Brain microvascular endothelial cell (primary cell): ENCODE measurements at places on chromosomes 11 and 22.

- DNase-seq = no peak
Measured at GRCh38 chr11:47941907-47942558, 38.3 kb upstream of the PTPRJ start.

DNA sequence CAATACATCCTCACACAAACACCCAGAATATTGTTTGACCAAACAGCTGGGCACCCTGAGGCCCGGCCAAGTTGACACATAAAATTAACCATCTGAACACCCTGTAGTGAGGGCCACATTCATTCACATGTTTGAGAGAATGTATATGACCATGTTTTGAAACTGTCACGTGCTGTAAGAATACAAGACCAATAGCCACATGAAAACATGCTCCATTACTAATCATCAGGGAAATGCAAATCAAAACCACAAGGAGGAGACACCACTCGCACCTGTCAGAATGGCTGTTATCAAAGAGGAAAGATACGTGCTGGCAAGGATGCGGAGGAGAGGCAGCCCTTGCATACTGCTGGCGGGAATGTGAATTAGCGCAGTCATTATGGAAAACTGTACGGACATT is 38.3 kb upstream of the IGSF9B start:
- DNase-seq = no peak

- DNase-seq = no peak
Measured at GRCh38 chr22:49087716-49088601, 739.7 kb downstream of the BRD1 start.

GRCh38 chr11:126165311-126165720 is 46.1 kb downstream of the RPUSD4 start:
- DNase-seq = no peak

DNA sequence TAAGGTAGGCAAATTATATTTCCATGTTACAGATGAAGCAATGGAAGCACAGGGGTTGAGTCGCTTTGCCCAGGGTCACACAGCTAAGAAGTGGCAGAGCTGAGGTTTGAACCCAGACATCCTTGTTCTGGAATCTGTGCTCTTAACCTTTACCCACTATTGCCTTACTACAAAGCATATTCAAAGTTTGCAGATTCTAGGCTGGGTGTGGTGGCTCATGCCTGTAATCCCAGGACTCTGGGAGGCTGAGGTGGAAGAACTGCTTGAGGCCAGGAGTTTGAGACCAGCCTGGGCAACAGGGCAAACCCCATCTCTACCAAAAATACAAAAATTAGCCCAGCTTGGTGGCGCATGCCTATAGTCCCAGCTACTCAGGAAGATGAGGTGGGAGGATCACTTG is 27.8 kb upstream of the TFIP11 start:
- no peak for DNase-seq

- no peak for DNase-seq
Measured at GRCh38 chr11:112277029-112277428, 16.4 kb upstream of the PLET1 start.

GRCh38 chr11:28961726-28962125 is 853.5 kb downstream of the METTL15 start:
- DNase-seq = no peak
